ENCODE measurements at places on chromosomes 12 and 14. TPM values are rescaled to one million over a fixed set of nuclear protein-coding genes. Genes with fewer than 3 reads are reported as not detected.

DNA sequence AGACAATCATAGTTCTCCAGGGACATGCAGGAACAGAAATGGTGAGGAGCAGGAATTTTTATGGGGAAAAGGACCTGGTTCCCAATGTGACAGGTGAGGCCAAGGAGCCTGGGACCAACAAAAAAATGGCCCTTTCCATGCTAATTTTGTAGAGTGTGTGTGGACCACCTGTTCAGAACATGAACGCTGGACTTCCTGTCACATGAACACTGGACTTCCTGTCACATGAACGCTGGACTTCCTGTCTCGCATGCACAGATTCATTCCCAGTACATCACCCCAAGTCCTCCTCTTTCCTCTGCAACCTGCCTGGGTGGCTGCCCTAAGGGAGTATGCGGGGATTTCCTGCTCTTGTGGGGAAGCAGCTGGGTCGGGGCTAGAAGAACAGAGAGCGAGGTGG, 10.1 kb downstream of the FGF6 start:
- H3K36me3 ChIP-seq = no peaks in the 10 kb centered on the region
- no peak overlapping the region for H3K27ac ChIP-seq
- H3K4me1 ChIP-seq = no peaks in the 10 kb centered on the region
- DNase-seq = no peak
- peaks cover 2% of the 10 kb centered on the region for H3K27me3 ChIP-seq

DNA sequence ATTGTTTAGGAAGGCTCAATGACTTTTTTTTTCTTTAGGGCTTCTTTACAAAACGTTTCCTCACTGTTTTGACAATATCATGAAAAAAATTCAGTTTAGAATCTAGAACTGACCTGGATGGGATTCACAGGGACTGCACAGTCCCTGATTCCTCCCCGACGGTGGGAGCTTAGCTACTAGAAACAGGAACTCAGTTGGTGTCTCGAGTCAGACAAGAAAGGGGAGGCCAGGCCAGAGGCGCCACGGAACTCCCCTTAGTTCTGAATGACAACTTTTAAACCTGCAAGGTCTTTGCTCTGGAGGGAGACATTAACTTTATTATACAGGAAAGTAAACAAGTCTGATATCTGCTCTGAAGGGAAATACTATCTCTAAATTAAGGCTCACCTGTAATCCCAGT, 45.4 kb upstream of the SRP54 start:
- H3K27me3 ChIP-seq = no peaks in the 10 kb centered on the region
- no peak overlapping the region for H3K27ac ChIP-seq
- H3K36me3 ChIP-seq = no peaks in the 10 kb centered on the region

SMOC1 gene
- total RNA-seq = not detected

DNA sequence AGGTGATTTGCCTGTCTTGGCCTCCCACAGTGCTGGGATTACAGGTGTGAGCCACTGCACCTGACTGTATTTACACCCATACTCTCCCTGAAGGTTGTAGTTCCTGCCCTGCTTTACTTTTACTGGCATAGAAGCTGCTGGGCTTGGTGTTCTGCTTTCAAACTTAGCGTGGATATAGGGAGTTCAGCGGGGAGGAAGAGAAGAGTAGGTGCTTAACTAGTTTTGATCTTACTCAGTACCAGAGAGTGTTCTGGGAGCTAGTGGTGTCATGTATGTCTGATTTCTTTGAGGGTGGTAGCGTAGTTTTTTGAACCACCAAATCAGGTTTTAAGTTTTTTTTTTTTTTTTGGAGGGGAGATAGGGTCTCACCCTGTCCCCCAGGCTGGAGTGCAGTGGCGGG, 13.8 kb downstream of the RCOR1 start:
- no peaks in the 10 kb centered on the region for H3K27me3 ChIP-seq
- no peak overlapping the region for H3K27ac ChIP-seq
- peaks cover 33% of the 10 kb centered on the region for H3K4me1 ChIP-seq
- no peak for DNase-seq
- H3K4me3 ChIP-seq = no peak overlapping the region

DNA sequence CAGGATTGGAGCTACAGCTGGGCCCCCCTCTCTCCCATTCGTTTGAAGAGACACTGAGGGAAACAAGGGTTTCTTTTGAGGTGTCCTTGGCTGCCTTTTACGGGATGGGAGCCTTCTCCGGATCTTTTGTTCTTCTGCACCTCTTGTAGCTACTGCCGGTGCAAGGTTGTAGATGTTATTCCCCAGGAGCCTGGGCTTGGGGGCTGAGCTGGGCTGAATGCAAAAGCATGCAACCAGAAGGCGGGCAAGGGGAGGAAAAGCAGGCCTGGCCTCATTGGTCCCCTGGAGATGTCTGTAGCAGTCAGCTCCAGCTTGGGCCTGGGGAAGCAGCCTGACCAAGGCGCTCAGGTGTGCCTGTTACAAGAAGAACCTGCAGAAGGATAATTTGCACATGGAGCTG, 110.3 kb downstream of the GCH1 start:
- no peak overlapping the region for H3K27ac ChIP-seq
- no peaks in the 10 kb centered on the region for H3K27me3 ChIP-seq
- no peak overlapping the region for H3K4me3 ChIP-seq

NUAK1 gene
- total RNA-seq = 7.4 TPM

SPX gene
- 0.76 TPM for total RNA-seq

- peaks cover 10% of the 10 kb centered on the region for H3K4me1 ChIP-seq
- H3K27ac ChIP-seq = no peak overlapping the region
- H3K4me3 ChIP-seq = no peak overlapping the region
- H3K36me3 ChIP-seq = no peaks in the 10 kb centered on the region
- H3K27me3 ChIP-seq = no peaks in the 10 kb centered on the region
- DNase-seq = no peak
These were observed 326.5 kb downstream of the NAV3 start for GRCh38 chr12:78157199-78157598.

DNA sequence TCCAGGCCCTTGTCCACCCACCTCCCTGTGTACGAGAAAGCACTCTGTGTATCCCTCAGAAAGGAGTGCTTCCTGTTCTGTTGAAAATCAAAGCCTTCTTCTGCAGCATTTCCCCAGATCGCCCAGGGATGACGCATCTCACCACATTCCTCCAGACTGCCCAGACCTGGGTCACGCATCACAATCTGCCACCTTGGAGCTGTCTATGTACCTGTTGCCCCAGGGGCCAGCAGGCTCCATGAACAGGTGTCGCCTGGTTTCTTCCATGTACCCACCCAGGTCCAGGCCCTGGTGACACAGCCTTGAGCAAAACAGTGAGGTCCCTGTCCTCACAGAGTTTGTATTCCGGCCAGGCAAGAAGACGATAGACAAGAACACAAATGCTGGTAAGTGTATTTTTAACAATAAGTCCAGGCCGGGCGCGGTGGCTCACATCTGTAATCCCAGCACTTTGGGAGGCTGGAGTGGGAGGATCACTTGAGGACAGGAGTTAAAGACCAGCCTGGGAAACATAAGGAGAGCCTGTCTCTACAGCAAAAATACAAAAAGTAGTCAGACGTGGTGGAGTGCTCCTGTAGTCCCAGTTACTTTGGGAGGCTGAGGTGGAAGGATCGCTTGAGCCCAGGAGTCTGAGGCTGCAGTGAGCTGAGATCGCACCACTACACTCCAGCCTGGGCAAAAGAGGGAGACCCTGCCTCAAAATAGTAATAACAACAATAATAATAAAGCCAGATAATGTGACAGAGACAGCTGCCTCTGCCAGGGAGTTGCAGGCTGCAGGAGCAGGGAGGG, 6.8 kb upstream of the PPP1R13B start:
- DNase-seq = no peak
- no peaks in the 10 kb centered on the region for H3K36me3 ChIP-seq
- H3K27ac ChIP-seq = no peak overlapping the region
- peaks cover 14% of the 10 kb centered on the region for H3K4me1 ChIP-seq
- H3K27me3 ChIP-seq = no peaks in the 10 kb centered on the region

DNA sequence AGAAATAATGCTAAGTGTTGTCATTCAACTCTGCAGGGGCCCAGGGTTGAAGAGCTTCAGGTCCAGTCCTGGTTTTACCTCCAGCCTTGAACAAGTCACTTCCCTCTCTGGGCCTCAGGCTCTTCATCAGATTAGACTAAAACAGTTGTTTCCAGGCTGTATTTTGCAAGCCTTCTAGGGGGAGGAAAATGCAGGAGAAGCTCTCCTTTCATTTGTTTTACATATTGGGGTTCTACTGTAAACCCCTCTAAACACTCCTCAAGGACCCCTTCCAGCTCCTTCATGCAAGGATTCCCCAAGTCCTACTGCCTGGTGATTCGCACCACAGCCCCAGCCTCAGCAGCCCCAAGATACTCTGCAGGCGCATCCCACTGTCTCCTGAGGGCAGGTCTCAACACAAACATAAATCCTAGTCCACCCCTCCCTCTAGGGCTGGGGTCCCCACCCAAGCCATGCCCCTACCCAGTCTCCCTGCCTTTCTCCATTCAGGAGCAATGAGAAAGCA, 2.7 kb downstream of the SDR9C7 start:
- H3K36me3 ChIP-seq = no peaks in the 10 kb centered on the region
- no peak overlapping the region for H3K4me3 ChIP-seq
- H3K27ac ChIP-seq = no peak overlapping the region
- DNase-seq = peak; percentile 19
- no peaks in the 10 kb centered on the region for H3K27me3 ChIP-seq

DNA sequence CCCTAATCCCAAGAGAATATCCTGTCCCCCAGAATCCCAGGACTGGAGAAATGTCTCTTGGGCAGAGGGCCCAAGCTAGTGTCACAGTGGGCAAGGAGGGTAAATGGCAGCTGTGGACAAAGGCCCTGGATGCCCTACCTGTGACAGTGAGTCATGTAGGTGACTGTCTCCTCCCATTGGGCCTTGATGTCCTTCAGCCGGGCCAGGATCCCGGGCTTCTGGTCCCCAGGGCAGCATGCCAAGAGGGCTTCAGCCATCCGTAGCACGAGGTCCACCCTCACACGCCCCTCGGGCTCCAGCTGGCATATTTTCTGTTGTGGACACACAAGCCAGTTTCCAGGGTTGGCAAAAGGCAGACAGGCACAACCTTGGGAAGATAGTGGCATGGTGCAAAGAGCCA, 48.8 kb downstream of the SYNE3 start:
- no peak for DNase-seq
- H3K27me3 ChIP-seq = no peaks in the 10 kb centered on the region
- H3K4me3 ChIP-seq = no peak overlapping the region
- H3K4me1 ChIP-seq = peaks cover 10% of the 10 kb centered on the region

MARK3 gene
- 72.5 TPM for total RNA-seq

DNA sequence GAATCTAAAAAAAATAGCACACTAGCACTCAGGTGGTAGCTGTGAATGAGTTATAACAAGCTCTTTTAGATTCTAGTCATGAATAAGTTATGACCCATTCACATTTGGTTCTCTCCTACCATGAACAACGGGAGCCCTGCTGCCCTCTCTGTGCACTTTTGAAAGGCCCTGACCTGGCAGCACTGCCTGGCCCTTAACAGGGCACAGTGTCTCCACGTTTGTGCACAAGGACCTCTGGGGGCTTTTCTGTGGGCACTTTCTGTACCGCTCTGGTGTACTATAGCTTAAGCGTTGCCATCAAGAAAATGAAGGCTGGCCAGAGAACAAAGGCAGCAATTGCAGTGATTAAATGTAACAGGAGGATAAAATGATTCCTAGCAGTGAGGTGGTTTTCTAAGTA, 21.2 kb downstream of the CCDC92 start:
- DNase-seq = no peak
- no peaks in the 10 kb centered on the region for H3K36me3 ChIP-seq
- no peaks in the 10 kb centered on the region for H3K4me1 ChIP-seq
- H3K27ac ChIP-seq = no peak overlapping the region

GRCh38 chr12:57231276-57232021, 1.9 kb downstream of the SHMT2 start:
- H3K27ac ChIP-seq = peak overlapping the region; percentile 88
- peak overlapping the region; percentile 86 for H3K4me3 ChIP-seq
- H3K36me3 ChIP-seq = peaks cover 15% of the 10 kb centered on the region
- peaks cover 6% of the 10 kb centered on the region for H3K4me1 ChIP-seq
- no peak for DNase-seq
- no peaks in the 10 kb centered on the region for H3K27me3 ChIP-seq

- no peak overlapping the region for H3K4me3 ChIP-seq
- H3K36me3 ChIP-seq = no peaks in the 10 kb centered on the region
- H3K4me1 ChIP-seq = no peaks in the 10 kb centered on the region
- DNase-seq = no peak
- no peaks in the 10 kb centered on the region for H3K27me3 ChIP-seq
These were observed 334.1 kb upstream of the MGAT4C start for GRCh38 chr12:86590296-86590695.

GRCh38 chr14:56812364-56813141, 2.3 kb upstream of the OTX2 start:
- no peak overlapping the region for H3K4me3 ChIP-seq
- H3K4me1 ChIP-seq = no peaks in the 10 kb centered on the region
- H3K27ac ChIP-seq = no peak overlapping the region

DNA sequence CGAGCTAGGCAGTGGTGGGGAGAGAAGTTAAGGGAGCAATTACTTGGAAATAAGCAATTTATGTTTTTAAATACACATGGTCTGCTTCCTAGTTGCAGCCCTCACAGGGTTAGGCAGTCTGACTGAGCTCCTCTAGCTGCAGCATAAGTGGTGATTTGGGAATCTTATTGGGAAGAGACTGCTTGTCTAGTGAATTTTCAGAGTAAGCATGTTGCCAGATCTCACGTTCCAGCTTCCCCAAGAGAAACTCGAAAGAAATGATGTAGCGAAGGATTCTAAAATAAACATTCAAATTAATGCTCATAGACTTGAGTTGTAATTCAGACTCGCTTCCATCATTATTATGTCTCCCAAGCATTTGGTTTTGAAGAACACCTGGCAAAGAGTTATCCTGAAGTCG, 440.2 kb downstream of the ATP23 start:
- no peaks in the 10 kb centered on the region for H3K36me3 ChIP-seq
- no peaks in the 10 kb centered on the region for H3K27me3 ChIP-seq
- no peak overlapping the region for H3K4me3 ChIP-seq
- DNase-seq = no peak
- no peak overlapping the region for H3K27ac ChIP-seq

DNA sequence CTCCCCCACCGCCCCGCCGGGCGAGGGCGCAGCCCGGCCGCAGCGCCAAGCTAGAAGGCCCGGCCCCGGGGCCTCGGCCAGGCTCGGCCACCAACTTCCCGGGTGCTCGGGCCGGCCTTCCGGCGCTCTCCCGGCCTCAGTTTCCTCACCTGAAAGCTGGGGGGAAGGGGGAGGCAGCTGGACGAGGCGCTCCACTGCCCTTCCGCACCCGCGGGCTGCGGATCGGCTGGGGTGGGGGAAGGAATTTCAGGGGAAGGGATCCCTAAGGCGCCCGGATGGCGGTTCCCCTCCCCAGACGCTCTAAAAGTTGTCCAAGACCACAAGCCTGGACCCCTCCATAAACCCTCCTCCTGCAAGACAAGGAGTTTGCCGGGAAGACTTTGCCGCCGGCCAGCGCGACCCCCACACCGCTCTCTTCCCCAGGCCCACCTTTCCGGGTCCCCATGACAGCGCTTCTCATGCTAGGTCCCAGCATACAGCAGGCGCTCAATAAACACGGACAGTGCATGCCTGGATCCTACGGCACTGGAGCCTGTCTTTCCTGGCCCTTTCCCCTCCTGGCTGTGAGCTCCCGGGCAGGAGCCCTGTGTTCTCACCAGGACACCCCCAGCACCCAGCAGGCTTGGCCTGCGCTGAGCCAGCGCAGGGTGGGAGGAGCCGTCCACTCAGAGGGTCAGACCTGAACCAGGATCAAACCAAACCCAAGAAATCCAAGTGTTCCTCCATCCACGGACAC, 18.1 kb downstream of the BEGAIN start:
- H3K27me3 ChIP-seq = no peaks in the 10 kb centered on the region
- no peaks in the 10 kb centered on the region for H3K36me3 ChIP-seq
- no peak overlapping the region for H3K27ac ChIP-seq
- no peaks in the 10 kb centered on the region for H3K4me1 ChIP-seq
- H3K4me3 ChIP-seq = no peak overlapping the region
- no peak for DNase-seq

- no peak overlapping the region for H3K27ac ChIP-seq
- H3K27me3 ChIP-seq = no peaks in the 10 kb centered on the region
- DNase-seq = no peak
These were observed 1100.7 kb downstream of the TRHDE start for GRCh38 chr12:73372856-73373255.

GRCh38 chr12:65867394-65867793, 43.1 kb downstream of the HMGA2 start:
- no peak for DNase-seq
- peak overlapping the region; percentile 21 for H3K27ac ChIP-seq
- no peak overlapping the region for H3K4me3 ChIP-seq
